Neural crest cell (in vitro differentiated cells): ENCODE measurements at places on chromosomes 4 and X.

- no peak for DNase-seq
Observed at GRCh38 chrX:36683507-36683906, 324.7 kb upstream of the FAM47C start.

- no peak for DNase-seq
Observed at GRCh38 chrX:10769195-10769594, 148.8 kb upstream of the MID1 start.

DNA sequence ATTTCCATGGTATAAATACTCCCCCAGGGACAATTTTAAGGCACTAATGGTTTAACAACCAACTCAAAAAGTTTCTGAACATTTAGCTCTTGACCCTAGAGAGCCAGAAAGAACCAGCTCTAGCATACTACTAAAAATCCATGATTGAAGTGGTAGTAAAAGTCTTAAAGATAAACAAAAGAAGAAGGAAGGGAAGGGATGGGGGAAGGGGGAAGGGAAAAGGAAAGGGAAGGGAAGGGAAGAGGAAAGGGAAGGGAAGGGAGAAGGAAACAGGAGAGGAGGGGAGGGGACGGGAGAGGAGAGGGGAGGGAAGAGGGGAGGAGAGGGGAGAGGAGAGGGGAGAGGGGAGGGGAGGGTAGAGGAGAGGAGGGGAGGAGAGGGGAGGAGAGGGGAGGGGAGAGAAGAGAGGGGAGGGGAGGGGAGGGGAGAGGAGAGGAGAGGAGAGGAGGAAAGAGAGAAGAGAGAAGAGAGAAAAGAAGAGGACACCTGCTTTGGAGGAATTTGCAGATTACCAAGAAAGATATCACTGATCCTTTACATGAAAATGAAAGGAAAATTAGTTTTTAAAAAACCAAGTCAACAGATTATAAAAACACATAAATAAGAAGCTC, 26.4 kb upstream of the FAM241A start:
- no peak for DNase-seq

DNA sequence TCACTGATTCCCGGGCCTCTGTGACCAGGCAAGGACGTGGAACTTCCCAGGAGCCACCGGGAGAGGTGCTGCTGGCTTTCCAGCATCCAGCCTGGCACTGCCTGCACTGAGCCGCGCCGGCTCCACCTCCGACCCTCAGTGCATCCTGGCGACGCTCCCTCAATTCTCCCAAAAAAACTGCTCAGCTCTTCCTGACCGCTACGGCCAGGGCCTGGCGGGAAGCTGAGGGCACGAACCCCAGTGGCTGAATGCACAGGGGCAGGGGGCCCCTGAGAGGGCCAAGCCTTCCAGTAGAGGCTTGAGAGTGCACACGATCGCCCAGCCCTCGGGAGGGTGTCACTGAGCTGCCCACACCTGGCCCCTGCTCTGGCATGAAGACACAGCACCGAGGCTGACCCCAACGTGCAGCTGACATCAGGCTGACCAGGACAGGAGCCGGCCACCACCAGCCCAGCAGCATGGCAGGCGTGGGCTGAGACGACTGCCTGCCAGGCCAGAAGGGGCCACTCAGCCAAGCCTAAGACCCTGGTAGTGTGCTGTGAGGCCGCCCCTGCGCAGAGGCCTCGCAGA, 6.9 kb downstream of the CTBP1 start:
- DNase-seq = no peak

- DNase-seq = no peak
Observed at GRCh38 chrX:150438165-150438564, 75.0 kb downstream of the MAMLD1 start.

GRCh38 chr4:139633661-139634060, 32.0 kb upstream of the MGST2 start:
- no peak for DNase-seq

- DNase-seq = no peak
Observed at GRCh38 chr4:173436149-173436579, 37.2 kb upstream of the SCRG1 start.
